ENCODE measurements at places on chromosomes 11 and 22.

DNA sequence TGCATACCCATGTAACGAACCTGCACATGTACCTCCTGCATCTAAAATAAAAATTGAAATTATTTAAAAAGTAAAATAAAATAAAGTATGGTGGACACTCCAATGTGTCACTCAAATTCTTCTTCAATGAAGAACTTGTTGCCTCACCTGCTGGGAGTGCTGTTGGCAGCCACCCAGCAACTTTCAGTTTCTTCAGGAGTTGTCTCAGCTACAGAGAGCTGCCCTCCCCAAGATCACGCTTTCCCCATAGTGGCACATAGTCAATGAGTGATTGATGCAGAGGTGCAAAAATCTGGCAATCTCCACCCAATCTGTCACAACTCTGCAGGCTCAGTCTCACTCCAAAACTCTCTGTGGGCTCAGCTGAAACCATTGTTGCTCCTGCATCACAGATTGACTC, 92.3 kb upstream of the C11orf87 start:
- DNase-seq: no peak

DNA sequence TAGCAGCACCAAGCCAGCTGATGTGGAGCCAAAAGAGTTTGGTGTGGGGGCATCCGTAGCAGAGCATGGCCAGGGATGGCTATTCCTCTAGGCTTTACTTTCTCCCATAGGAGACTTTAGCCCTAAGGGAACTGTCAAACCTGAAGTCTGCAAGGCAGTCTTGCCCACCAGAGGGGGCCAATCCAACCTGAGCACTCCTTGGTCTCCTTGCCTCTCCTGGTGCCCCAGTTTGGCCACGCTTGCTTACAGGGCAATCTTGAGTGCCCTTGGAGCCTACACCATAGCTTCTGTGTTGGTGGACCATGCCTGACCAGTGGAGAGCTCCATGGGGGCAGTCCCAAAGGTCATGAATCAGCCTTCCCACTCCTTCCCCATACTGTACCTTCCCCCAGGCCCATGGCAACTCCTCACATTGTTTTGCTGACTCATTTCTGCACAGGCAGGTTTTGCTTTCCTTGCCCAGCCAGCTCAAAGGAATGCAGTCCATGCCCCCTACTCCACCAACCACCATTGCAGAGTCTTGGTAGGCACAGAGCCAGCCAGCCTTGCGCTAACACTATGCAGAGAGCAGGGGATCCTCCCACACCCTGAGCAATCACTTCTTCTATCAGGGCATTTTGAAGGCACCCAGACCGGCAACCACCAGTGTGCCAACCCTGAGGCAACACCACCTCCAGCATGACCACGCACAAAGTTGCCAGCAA, 1421.2 kb upstream of the RAG2 start:
- DNase-seq: no peak

DNA sequence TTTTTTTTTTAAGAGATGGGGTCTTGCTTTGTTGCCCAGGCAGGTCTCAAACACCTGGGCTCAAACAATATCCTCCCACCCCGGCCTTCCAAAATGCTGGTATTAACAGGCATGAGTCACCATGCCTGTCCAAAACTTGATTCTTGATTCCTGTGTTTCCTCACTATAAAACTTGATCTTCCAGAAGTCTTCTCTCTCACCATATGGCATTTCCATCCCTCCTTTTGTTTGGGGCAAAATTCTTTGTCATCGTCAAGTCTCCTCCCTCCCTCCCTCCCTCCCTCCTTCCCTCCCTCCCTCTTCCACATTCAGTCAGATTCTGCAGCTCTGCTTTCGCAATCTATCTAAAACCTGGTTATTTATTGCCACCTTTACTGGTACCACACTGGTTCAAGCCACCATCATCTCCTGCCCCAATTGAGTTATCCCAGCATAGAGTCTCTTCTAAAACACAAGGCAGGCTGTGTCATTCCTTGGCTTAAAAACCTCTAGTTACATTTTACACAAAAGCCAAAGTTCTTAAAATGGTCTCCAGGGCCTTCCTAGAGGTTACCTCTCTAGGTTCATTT, 65.0 kb upstream of the HORMAD2 start:
- no peak for DNase-seq

GRCh38 chr11:108324587-108324986, 101.7 kb downstream of the ATM start:
- DNase-seq: no peak

DNA sequence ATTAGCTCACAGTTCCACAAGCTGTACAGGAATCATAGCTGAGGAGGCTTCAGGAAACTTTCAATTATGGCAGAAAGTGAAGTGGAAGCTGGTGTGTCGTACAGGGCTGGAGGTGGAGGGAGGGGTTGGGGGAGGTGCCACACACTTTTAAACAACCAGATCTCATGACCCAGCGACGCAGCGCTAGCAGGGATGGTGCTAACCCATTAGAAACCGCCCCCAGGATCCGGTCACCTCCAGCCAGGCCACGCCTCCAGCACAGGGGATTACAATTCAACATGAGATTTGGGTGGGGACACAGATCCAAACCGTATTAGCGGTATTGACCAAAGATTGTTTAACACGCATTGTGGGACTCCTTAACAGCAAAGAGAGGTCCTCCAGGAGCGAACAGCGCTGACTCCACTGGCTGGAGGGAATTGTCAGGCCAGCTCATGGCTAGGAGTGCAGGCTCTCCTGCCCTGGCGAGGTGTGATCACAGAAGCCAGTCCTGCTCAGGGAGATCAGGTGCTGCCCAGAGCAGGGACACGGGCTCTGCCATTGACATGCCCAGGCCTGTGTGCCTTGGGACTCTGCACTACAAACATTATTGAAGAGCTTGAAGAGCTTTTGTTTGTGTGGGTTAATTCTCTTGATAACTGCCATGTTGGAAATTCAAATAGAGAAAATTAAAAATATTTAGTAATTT, 215.3 kb downstream of the TBC1D22A start:
- no peak for DNase-seq

- no peak for DNase-seq
Measured at GRCh38 chr11:65859812-65860277, 388 bp upstream of the MUS81 start.

GRCh38 chr11:45347348-45348082, 61.4 kb upstream of the SYT13 start:
- DNase-seq: no peak

GRCh38 chr11:126991596-126991995, 9.0 kb downstream of the KIRREL3 start:
- DNase-seq: no peak

DNA sequence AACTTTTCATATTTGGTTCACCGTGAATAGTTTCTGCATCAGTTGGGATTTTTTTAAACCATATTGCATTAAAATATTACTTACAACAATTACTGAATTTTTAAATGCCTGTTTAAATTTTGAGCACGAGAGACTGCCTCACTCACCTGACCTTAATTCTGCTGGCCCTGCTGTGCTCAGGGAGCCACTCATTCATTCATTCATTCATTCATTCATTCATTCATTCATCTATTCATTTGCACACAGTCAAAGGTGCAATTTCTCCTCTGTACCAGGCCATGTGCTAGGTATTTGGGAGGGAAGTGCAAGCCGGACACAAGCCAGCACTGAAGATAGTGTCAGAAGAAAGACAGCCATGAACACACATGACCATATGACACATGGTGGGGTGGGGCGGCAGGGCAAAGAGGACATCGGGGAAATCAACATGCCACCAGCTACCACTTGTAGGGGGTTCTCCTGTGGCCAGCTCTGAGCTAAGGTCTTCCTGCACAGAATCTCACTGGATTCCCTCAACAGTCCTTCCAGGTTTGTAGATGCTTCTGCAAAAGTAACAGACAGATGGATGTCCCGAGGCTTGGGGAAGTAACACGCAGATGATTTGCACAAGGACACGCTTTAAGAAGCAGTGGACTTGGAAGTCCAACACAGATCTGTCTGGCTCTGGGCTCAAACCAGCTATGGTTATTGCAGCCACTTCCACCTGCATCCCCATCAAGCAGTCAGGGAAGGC, 568 bp upstream of the CSF2RB start:
- DNase-seq: no peak

DNA sequence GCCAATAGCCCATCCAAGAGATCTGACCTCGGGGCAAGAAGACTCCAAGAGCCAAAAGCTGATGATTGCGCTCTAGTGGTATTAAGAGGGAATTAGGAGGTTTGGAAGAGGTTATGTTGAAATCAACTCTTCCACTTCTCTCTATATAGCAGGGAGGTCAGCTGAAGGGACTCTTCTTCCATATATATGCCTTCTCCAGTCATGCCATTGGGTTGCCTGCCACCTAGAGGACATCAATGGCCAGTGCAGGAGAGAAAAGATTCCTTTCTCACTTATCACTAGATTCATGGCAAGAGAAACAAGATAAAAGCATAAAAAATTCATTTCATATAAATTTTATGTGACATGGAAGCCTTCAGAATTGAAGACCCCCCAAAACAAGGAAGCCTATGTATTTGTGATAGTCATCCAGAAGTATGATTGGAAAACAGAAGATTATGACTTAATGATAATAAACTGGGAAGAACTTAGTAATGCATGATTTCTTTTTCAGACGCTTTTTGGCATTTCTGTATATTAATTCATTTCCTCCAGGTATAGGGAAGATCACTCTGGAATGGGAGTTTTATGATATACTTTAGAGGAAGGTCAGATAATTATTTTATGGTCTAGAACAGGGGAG, 435.1 kb upstream of the DDI1 start:
- DNase-seq: peak; percentile 24

DNA sequence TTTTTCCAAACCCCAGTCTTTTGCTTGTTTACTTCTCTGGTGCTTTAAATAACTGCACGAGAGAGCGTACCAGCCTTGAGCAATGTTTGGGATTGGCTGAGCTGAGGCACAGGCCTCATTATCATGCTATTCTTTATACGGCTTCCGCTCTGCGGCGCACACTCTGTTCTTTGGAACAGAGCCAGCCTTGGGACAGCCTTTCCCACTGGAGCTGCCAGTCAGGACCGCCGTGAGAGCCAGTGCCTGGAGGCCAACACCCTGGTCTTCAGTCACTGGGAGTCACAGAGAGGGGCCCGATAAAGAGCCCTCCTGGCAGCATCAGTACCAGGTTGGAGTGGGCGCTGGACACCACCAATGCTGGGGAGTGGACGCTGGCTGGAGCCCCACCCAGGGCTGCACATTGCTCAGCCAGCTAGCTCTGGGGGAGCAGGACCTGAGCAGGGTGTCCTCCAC, 125.6 kb downstream of the BCR start:
- DNase-seq: peak; percentile 78

DNA sequence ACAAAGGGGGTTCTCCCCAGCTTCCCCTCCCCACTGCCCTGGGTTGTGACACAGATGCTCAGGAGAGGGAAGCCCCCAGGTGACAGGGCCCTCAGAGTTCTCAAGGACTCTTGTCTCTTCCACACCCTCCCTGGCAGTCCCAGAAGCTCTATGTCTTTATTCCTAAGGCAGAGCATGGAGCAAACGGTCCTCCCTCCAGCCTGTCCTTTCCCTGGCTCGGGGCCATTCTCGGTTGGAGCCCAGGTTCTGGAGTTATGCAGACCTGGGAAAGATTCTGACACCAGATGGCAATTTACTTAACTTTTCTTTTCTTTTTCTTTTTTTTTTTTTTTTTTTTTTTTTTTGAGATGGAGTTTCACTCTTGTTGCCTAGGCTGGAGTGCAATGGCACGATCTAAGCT, 186.6 kb downstream of the CEP164 start:
- DNase-seq: no peak

- DNase-seq: no peak
Measured at GRCh38 chr11:34356576-34356912, 1.3 kb downstream of the ABTB2 start.

DNA sequence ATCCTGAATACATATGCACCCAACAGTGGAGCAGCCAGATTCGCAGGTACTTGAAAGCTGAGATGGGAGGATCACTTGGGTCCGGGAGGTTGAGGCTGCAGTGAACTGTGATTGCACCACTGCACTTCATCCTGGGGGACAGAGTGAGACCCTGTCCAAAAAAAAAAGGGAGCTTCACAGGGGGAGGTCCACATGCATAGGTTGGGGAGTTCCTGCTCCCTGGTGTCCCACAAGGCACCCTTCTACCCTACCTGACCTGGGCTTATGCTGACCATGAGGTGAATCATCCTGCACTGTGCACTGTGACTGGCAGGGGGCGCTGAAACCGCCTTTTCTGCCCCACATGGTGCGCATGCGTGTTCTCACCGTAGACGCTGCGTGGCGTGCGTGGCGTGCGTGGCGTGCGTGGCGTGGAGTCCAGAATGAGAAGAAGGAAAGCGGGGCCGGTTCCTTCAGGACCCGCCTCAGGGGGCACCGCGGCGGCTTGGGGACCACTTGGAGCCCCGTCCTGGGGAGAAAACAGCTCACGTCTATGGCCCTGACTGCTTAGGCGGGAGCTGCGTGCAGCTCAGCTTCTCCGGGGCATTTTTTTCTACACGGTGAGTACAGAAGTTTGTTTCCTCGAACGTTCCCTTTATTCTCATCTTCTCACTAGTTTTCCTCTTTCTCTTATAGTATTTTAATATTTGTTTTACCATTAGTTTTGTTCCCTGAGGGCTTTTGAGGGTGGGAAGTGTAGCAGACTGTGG, 116.6 kb upstream of the GRK3 start:
- DNase-seq: peak; percentile 83

DNA sequence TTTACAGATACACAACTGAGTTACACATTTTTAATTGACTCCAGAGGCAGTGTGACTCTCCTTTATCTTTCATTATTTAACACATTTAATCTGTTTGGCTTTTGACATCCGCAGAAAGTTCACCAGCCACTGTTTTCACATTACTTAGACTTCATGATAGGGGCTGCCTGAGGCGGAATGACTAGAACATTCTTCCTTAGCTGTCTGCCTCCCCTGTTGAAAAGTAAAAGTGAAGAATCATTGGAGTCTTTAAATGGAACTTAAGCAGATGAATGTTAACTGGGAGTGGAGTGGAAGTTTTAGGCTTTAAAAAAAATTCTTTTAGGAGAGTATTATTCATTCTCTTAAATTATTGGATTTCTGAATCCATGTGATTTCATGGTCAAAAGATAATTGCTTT, 229.2 kb upstream of the MTNR1B start:
- DNase-seq: no peak

DNA sequence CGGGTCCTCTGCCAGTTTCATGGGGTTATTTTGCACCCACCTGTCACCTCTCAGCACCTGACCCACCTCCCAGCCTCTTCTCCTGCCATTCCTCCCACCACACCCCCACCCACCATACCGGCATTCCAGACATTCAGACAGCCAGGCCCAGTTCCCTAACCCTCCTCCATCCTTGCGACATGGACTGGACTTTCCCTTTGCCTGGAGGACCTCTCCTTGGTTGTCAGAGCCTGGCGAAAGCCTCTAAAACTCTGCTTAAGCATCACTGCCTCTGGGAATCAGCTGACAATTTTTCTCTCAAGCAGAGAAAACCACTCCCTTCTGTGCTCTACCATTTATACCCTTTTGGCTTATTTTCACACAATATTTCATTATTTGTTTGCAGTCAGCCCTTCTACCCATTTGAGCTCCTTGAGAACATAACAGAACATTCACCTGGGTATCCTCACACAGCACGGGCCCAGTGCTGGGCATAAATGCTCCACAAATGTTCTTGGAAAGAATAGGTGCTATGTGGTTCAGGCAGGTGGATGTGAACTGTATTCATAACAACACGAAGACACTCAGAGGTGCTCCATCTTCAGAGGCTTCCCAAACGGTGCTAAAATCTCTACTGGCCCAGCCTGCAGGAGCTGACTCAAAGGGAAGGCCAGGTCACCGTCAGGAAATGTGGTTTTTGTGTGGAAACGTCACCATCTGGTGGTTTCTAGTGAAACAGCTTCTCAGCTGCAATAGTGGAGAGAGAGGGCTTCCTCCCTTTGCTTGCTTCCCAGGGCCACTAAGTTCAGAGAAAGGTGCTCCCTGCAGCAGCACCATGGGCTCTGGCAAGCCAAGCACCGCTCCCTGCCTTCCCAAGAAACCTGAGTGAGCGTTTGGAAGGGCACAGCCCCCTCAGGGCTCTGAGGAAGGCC, 10.4 kb downstream of the SPATA19 start:
- no peak for DNase-seq

- no peak for DNase-seq
Measured at GRCh38 chr11:30487200-30487898, 98.8 kb downstream of the MPPED2 start.

All from globus pallidus (tissue), 1 donor.